ENCODE measurements at places on chromosomes 11 and 22.
A peak's percentile ranks its signal among the peaks of the same experiment; 100 is the strongest.

GRCh38 chr11:3865388-3866193 lies 10.1 kb downstream of the STIM1 start:
- no peak for DNase-seq

DNA sequence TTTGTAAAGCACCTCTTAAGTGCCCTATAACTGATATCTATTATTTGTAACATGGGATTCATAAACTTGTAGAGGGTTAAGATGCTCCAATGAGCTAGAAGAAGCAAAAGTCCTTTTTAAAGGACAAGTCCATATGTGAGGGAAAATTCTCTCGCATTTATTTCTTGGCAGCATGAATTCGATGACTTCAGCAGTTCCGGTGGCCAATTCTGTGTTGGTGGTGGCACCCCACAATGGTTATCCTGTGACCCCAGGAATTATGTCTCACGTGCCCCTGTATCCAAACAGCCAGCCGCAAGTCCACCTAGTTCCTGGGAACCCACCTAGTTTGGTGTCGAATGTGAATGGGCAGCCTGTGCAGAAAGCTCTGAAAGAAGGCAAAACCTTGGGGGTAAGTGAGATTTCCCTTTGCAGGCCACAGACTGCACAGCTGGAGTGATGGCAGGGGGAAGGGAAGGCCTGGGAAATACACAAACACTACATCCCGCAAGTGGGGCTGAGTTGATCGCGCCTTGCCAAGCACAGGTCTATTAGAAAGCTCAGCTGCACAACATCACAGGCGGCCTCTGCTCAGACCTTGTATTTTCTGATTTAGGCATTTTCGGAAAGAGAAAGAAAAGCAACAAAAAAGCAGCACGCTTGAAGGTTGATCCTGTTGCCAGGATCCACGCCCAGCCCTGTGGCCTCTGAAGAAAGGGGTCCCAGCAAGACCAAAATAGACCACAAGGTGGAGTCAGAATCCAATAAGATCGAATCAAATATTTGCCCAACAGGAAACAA lies 1.5 kb downstream of the MS4A8 start:
- DNase-seq, result peak; percentile 5

DNA sequence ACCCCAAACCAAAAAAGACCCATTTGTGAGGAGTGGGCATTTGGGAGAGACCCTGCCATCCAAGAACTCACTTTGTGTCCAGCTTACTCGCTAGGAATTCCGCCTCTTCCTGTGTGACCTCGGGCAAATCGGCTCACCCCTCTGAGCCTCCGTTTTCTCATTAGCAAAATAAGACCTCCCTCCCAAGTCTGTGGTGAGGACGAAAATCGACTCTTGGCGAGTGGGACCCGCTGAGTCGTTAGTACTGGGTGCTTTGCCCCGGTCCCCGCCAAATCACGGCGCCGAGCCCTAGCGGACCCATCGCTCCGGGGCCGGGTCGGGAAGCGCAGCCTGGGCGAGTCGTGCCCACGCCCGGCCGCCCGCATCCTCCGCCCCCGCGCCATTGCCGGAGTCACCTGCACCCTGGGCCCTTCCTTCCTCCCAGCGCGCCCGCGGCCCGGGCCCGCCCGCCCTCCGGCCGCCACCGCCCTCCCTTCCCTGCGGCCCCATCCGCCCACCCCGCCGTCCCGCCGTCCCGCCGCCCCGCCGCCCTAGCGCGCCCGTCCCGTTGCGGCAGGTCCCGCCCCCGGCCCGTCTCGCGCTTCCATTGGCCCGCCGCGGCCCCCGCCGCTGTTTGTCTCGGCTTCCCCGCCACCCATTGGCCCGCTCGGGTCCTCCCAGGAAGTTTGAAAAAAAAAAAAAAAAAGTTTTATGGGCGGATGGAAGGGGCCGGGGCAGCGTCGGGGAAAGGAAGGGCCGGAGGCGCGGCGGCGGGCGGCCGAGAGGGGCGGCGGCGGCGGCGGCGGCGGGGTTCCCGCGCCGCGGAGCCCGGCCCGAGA lies 48.9 kb downstream of the TRIOBP start:
- DNase-seq, result peak; percentile 72

- no peak for DNase-seq
Measured at GRCh38 chr11:117814766-117815261, 9.7 kb downstream of the FXYD2 start.

DNA sequence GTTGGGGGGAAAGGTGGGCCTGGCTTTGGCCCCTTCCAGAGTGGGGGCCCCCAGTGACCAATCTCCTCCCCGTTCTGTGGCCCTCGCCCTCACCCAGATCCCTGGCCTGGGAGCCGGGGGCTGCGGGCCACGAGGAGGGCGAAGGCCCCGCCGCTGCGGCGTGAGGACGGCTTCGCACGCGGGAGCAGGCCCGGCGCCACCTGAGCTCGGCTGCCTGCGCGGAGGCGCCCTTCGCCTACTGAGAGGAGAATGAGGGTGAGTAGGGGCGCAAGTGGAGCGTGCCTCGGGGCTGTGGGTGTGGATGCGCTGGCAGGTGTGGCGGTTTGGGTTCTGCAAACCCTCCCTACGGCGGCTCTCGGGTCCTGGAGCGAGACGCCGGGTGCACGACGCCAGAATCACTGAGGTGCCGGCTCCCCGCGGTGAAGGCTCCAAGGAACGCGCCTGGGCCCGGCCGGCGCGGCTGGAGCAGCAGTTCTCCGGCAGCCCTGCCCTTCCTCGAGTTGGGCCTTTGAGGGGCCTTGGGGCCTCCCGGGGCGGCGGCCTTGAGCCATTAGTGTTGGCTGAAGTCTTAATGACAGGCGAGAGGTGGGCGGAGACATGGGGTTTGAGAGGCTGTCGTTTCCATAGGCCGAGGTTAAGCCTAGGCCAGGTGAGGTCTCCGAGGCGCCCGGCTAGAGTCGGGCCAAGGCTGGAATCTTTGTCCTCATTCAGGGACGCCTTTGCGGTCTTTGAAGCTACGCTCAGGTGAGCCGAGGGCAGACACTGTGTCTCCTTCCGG lies 65.3 kb downstream of the CTTN start:
- no peak for DNase-seq

Measured in SW 1271 (cell line).